ENCODE measurements at places on chromosomes 7 and 10. TPM values are rescaled to one million over a fixed set of nuclear protein-coding genes. Genes with fewer than 3 reads are reported as not detected.
A peak's percentile ranks its signal among the peaks of the same experiment; 100 is the strongest.

DNA sequence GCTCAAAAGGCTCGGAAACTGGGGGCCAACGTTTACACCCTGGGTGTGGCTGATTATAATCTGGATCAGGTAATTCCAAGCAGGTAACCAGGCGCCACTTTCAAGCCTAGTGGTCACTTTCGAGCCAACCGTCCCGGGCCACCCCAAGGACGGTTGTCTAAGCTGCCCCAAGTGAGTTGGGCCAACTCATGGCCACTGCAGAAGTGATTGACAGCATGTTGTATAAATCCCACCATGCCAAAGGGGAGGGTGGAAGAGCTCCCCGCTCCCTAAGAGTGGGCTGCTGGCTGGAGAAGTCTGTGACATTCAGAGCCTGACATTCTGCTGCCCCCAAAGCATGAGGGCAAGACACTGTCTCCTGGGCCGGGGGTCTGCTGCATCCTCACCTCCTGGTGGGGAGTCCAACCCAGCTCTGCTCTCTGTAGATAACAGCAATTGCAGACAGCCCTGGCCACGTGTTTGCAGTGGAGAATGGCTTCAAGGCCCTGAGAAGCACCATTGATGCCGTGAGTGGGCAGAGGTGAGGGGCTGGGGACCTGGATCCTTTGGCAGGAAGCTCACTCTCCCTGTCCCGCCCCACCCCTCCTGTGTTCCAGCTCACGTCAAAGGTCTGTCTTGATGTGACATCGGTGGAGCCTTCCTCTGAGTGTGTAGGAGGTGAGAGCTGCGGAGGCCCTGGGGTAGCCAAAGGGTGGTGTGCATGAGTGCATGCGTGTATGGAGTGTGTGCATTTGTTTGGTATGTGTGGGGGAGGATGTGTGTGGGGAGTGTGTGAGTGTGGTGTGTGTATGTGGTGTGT is 10.8 kb downstream of the ANTXRL start:
- no peak overlapping the region for H3K4me3 ChIP-seq
- no peaks in the 10 kb centered on the region for H3K36me3 ChIP-seq
- H3K4me1 ChIP-seq, result peaks cover 30% of the 10 kb centered on the region
- peak; percentile 27 for DNase-seq

DNA sequence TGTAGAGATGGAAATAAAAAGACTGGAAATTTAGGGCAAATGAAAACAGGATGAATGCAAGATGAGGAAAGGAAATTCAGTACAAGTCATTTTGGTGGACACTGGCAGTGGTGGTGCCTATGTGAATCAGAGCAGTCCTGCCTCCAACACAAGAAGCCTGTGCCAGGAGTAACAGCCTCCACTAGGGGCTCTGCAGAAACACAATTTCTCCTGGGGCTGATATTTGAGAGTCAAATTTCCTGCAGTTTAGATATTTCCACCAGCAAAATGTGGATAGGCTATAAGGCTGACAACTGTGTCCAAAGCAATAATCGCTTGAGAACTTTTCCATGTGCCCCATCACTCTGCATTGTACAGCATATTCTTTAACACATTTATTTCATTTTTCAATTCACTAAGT is 4.7 kb upstream of the PLXDC2 start:
- no peaks in the 10 kb centered on the region for H3K4me1 ChIP-seq
- DNase-seq, result no peak
- no peaks in the 10 kb centered on the region for H3K36me3 ChIP-seq
- no peak overlapping the region for H3K4me3 ChIP-seq
- peaks cover 15% of the 10 kb centered on the region for H3K27me3 ChIP-seq

DNA sequence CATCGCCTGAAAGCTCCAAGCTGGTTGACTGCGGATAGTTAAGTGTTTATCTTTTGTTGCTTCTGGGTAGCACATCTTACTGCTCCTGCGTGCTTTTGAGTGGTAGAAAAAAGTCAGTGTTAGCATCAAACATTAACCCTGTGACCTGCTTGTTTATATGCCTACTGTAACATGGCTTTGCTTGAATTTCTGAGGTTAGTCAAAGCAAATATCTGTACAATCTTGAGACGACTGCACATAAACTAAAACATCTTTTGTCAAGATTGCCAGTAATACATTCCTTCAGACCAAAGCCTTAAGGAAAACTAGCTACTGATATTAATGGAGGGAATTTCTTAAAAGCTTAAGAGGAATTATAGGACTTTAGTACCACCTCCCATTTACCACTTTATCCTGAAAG is 163.7 kb downstream of the BAMBI start:
- H3K4me3 ChIP-seq, result no peak overlapping the region
- H3K36me3 ChIP-seq, result no peaks in the 10 kb centered on the region
- no peaks in the 10 kb centered on the region for H3K4me1 ChIP-seq
- H3K27ac ChIP-seq, result no peak overlapping the region
- peaks cover 6% of the 10 kb centered on the region for H3K27me3 ChIP-seq

DNA sequence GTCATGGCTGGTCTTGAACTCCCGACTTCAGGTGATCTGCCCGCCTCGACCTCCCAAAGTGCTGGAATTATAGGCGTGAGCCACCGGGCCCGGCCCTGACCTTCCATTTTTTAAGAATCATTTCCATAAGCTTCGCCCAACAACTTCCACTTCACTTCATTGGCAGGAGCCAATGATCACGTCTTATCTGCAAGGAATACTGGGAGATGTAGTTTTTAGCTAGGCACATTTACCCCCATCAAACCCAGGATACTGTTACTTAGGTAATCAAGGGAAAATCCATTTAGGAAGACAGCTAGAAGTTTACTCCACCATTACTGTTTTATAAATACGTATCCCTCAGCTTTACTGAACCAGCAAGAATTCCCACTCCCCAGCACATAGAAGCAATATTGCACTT is 3.4 kb upstream of the CDK13 start:
- H3K27me3 ChIP-seq, result no peaks in the 10 kb centered on the region
- no peak overlapping the region for H3K4me3 ChIP-seq
- no peak for DNase-seq
- no peak overlapping the region for H3K27ac ChIP-seq
- H3K4me1 ChIP-seq, result peaks cover 11% of the 10 kb centered on the region
- no peaks in the 10 kb centered on the region for H3K36me3 ChIP-seq

Gene ANKRD22
- total RNA-seq, result not detected

Gene ATRNL1
- 0.20 TPM for total RNA-seq

Gene ESYT2
- total RNA-seq, result 122 TPM

GRCh38 chr10:35392482-35393228 is 56.3 kb downstream of the CCNY start:
- H3K27me3 ChIP-seq, result no peaks in the 10 kb centered on the region
- no peak overlapping the region for H3K27ac ChIP-seq
- no peaks in the 10 kb centered on the region for H3K36me3 ChIP-seq
- H3K4me1 ChIP-seq, result peaks cover 20% of the 10 kb centered on the region
- H3K4me3 ChIP-seq, result no peak overlapping the region

Gene CREB5
- 0.58 TPM for total RNA-seq

Gene TRIM73
- total RNA-seq, result 45.0 TPM

GRCh38 chr10:3672220-3672619 is 112.8 kb downstream of the KLF6 start:
- H3K27ac ChIP-seq, result no peak overlapping the region
- H3K4me1 ChIP-seq, result peaks cover 13% of the 10 kb centered on the region
- DNase-seq, result no peak
- no peaks in the 10 kb centered on the region for H3K36me3 ChIP-seq
- no peak overlapping the region for H3K4me3 ChIP-seq
- H3K27me3 ChIP-seq, result no peaks in the 10 kb centered on the region

DNA sequence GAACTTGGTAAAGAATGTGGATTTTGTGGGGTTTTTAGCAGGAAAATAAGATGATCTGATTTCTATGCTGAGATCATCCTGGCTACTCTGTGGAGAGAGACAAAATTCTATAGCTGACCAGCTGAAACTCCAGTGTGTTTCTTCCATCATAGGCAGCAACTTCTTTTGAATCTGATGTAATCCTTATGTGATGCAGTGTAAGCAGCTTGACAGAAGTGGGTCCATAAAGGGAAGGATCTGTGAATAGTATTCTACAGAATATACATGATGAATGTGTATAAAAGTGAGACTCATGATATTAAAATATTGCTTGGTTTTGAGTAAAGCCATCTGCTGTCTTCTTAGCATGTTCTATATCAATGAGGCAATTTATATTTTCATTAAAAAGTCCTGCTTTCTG is 4.4 kb downstream of the MYO3A start:
- H3K4me3 ChIP-seq, result no peak overlapping the region
- peaks cover 8% of the 10 kb centered on the region for H3K4me1 ChIP-seq
- no peak overlapping the region for H3K27ac ChIP-seq
- peaks cover 15% of the 10 kb centered on the region for H3K27me3 ChIP-seq

Gene LARP4B
- total RNA-seq, result 98.0 TPM

DNA sequence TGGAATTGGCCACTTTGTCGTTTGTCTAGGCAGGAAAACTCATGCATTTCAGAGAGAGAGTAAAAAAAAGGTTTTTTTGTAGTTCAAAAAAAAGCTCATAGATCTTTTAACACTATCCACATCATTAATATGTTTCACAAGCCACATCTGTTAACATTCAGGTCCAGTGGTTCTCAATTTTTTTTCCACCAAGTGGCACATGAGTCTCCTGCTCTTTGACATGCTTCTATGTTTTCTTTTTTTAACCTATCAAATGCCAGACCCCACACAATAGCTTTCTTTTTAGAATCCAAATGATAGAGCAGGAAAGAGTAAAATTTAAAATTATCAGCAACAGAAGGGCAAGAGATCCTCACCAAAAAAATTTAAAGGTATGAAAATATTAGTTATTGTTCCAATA is 20.3 kb downstream of the NOD1 start:
- no peaks in the 10 kb centered on the region for H3K4me1 ChIP-seq

DNA sequence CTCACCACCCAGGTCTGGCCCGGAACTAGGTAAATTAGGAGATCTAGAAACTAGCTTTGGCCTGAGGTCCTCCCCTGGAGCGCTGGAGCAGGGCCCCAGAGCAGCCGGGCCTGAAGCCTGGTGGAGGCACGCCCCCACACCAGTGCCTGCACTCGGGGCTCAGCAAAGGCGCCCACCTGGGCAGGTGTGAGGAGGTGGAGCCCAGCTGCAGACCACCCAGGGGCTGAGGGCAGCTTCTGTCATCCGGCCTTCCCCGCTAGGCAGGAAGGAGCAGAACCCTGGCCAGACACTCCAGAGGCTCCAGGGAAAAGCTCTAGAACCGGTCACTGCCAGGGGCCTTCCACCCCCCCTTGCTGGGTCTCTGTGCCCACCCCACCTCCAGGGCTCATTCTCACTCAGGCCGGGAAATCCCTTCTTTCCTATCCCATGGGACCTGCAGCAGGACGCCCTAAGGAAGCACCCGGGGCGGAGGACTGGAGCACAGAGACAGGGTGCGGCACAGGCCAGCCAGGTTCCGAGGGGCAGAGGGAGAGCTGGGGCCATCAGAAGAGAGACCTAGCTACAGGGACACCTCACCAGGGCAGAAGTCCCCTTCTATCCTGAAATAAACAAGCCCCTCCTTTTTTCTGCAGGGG is 161.2 kb downstream of the NRF1 start:
- no peak overlapping the region for H3K27ac ChIP-seq
- DNase-seq, result no peak
- H3K4me3 ChIP-seq, result no peak overlapping the region
- H3K36me3 ChIP-seq, result no peaks in the 10 kb centered on the region

DNA sequence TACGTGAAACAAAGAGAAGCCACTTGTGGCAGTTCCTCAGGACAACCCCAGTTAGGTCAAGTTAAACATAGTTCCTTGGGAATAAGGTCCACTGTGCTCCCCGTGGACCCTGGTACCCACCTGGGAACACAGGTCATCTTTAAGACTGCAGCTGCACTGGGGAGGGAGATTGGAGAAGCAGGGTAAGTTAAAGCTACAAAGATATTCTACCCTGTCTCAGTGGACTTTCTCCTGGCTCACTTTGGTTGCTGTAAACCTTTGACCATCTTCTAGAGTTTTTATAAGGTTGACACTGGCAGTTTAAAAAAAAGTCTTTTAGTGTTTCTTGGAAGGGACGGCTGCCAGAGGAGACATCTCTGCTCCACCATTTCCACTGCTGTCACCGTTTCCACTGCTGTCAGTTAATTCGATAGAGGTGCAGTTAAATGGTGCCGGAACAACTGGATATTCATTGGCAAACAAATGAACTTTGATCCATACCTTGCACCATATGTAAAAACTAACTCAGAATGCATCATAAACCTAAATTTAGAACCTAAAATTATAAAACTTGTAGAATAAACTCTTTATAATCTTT is 42.5 kb downstream of the LMTK2 start:
- no peak for DNase-seq
- H3K27ac ChIP-seq, result no peak overlapping the region
- H3K4me1 ChIP-seq, result no peaks in the 10 kb centered on the region
- H3K36me3 ChIP-seq, result peaks cover 17% of the 10 kb centered on the region
- no peaks in the 10 kb centered on the region for H3K27me3 ChIP-seq

Gene PVRIG
- 94.2 TPM for total RNA-seq

DNA sequence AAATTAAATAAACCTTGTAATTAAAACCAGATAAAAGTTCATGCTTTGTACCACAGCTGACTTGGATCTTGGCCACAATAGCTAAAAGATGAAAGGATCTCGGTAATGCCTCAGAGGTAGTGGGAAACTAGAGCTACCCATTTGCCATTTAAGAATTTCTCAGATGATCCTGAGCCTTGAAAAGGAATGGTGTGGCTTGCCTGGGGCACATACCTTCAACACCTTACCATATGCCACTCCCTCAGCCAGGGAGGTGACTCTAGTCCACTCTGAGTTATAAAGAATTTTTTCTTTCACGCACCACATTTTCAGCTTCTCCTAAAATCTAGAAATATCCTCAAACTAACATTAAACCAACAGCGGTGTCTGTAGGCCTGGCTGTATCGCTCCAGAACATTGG is 516.3 kb upstream of the TEX47 start:
- no peak overlapping the region for H3K27ac ChIP-seq
- DNase-seq, result no peak
- H3K4me1 ChIP-seq, result no peaks in the 10 kb centered on the region
- H3K4me3 ChIP-seq, result no peak overlapping the region
- no peaks in the 10 kb centered on the region for H3K36me3 ChIP-seq

GRCh38 chr10:92042541-92042940 is 119.0 kb downstream of the BTAF1 start:
- H3K36me3 ChIP-seq, result no peaks in the 10 kb centered on the region
- H3K4me3 ChIP-seq, result no peak overlapping the region
- H3K27me3 ChIP-seq, result no peaks in the 10 kb centered on the region
- DNase-seq, result no peak
- H3K27ac ChIP-seq, result no peak overlapping the region

- H3K4me3 ChIP-seq, result no peak overlapping the region
- no peak for DNase-seq
- no peaks in the 10 kb centered on the region for H3K36me3 ChIP-seq
- no peak overlapping the region for H3K27ac ChIP-seq
Observed at GRCh38 chr10:74194545-74194944, 43.5 kb downstream of the ADK start.

Gene MMRN2
- total RNA-seq, result 0.57 TPM

DNA sequence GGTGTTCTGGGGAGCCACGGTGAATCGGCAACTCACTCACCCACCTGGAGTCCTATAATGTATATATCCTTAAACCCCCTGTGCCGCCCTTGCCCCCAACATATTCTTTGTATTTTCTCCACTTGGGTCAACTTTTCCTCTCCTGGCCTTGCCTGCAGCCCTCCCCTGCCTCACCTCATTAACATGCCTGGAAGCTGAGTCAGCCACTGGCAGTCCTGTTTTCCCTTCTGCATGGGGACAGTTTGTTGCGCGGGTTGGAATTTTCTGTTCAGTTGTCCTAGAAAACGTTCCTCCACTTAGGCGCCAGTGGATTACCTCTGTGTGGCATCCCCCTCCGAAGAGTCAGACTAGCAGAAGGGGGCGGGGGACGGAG is 97.4 kb downstream of the C10orf105 start:
- no peaks in the 10 kb centered on the region for H3K27me3 ChIP-seq
- DNase-seq, result no peak
- H3K4me1 ChIP-seq, result no peaks in the 10 kb centered on the region
- H3K27ac ChIP-seq, result no peak overlapping the region
